ENCODE measurements at places on chromosomes 6 and 20. TPM values are rescaled to one million over a fixed set of nuclear protein-coding genes. Genes with fewer than 3 reads are reported as not detected.

MYBL2 gene
- total RNA-seq = 5.8 TPM

AP5S1 gene
- 19.1 TPM for total RNA-seq

MAPK14 gene
- 61.2 TPM for total RNA-seq

SLC24A3 gene
- 8.9 TPM for total RNA-seq

ABHD12 gene
- total RNA-seq = 47.0 TPM

DSTN gene
- 167 TPM for total RNA-seq

PAK5 gene
- total RNA-seq = 0.06 TPM

ADTRP gene
- 3.7 TPM for total RNA-seq

Data from metanephros (tissue), 2 donors.